ENCODE measurements at places on chromosomes 5 and 9.

GRCh38 chr5:53597894-53598293, 37.5 kb downstream of the NDUFS4 start:
- DNase-seq, result no peak

- DNase-seq, result no peak
Observed at GRCh38 chr5:178995341-178995690, 196 bp upstream of the GRM6 start.

DNA sequence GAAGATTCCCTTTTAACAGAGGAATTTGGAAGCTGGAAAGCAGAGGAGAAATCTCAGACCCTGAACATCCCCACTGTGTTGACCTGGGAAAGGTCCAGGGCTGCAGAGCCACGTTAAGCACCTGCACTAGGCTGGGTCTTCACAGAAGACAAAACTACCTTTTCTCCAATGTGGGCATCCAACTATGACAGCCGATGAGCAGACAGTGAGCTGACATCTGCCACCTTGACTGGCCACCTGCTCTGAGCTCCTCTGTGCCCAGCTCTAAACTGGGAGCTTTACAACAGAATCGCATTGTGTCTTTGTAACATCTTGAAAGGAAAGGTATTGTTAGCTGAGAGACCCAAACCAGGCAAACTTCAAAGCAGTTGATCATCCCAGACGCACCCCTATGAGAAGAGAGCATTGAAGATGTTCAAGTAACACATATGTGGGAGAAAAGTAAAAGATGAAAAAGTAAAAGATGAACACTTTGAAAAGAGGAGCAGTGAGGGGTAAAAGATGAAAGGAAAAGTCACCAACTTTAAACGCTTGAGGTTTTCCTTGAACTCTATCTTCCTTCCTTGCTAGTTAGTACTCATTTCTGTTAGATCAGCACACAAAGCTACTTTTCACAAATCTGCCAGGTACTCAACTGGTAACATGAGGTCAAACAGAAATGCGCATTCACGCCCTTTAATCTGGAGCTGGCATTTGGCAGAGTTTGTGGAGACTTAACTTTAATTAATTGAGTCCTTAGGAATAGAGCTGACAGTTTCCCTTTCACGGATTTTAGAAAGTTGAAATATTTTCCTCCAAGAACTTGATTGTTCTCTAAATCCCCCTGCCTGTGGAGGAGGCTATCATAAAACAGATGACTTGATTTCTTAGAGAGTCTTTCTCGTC, 53.2 kb upstream of the CTXN3 start:
- no peak for DNase-seq

DNA sequence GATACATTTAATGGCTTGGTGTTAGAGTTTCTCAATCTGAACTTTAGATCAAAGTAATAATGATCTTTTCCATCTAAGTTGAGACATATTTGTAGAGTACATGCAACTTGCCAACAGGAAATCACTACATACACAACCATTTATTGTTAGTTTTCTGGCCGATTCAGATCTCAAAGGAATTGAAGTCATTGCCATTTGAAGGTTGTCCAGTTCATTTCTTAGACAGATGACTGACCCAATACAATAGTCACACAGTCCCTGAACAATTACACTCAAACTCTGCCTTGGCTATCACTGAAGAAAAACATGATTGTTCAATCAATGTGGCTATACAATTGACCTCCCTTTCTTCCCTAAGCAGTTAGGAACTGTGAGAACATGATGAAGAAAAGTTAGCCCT, 753.2 kb upstream of the RIOK2 start:
- DNase-seq, result no peak

DNA sequence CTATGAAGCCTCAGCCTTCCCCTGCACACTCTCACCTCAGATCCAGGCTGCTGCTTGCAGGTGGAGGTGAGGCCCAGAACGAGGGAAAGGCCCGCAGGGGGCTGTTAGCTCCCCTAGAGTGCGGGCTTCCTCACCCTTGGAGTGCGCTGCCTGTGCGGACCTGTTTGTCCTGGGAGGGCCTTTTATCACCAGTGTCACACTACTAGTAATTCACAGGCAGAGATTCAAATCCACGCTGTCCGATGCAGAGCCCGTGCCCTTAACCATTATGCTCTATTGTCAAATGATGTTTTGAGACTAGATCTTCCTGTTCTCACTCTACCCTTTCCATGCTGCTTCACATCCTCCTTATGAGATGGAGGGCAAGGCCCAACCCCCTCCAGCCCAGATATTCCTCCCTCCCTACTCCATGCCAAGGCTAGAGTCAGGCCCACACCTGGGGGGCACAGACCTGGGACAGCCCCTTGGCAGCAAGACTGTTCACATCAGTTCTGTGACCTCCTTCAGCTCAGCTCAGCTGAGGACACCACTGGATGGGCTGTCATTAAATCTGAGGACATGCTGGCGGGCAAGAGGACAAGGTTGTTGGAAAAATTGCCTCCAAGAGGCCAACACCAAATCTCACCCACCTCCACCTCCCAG, 112.8 kb upstream of the SPOCK1 start:
- no peak for DNase-seq

DNA sequence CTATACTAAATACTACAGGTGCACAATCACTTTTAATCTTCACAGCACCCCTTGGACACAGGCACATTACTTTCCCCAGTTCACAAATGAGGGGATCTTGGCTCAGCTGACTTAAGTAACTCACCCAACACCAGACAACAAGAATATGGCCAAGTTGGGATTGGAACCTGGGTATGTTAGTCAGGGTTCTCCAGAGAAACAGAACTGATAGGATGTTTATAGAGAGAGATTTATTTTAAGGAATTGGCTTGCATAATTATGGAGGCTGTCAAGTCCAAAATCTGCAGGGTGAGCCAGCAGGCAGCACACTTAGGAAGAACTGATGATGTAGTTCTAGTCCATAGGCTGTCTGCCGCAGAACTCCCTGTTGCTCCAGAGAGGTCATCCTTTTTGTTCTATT, 312.9 kb downstream of the MAN2A1 start:
- no peak for DNase-seq

- DNase-seq, result no peak
Observed at GRCh38 chr9:111700776-111701175, 39.4 kb downstream of the GNG10 start.

DNA sequence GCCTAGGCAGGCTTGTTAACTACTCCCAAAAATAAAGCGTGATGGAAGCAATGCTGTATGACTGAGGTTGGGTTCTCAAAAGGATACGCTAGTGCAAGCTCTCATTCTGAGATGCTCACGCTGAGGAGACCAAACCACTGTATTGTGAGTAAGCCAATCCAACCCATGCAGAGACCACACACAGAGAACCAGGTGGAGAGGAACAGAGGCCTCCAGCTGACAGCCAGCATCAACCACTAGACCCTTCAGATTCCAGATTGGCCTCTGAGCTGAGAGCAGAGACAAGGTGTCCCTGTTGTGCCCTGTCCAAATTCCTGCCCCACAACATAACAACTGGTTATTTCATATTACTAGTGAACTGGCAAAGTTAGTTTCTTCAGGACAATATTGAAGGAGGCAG, 4.5 kb downstream of the TSTD2 start:
- no peak for DNase-seq

DNA sequence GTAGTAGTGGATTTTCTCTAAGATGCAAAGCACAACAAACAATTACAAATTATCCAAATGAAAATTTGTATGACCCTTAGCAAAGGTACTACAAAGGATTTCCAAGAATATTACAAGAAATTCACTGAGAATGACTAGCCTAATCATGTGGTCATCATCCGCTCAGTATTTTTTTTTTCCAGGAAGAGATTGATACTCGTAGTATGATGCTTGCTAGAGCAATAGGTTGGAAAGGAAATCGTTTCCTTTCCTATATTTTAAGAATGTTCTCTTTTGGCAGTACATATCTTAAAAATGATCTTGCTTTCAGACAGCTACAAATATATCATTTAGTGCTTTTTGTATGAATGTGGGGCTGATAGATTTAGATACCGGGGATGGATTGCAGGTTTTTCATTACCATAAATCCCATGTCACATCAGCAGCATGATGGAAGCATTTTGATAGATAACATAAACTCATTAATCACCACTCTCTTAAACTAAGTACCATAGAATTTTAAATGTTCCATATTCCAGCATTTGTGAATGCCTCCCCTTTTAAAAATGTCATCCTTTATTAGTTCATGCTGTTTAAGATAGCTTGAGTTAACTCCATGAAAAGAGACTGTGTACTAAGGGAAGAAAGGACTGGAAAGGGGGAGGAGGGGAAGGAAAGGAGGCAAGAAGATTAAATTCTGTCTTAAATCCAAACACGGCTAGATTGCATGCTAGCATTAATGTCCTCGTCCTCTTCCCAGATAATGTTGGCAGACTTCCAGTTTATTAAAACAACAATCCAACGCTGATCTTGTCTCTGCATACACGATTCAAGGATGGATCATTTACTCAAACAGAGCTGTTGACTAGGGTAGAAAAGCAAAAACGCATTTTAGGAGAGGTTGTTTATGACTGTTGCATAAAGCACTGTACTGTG, 311.7 kb upstream of the ZNF608 start:
- DNase-seq, result no peak

DNA sequence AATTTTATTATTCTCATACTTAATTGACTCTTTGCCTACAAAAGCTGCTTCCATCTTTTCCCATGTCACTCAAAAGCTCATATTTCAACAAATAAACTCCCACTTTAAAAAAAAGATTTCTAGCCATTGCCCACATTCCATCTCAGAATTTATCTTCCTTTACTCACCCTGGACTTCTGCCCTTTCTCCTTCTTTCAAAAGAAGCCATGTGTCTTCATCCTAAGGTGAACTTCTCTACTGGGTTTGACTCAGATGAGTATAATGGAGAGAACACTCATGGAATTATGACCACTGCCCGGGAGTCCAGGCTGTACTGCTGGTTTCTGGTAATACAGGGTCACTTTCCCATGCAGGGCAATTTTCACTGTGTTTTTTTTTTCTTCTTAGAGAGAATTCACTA, 548.5 kb upstream of the ZNF462 start:
- no peak for DNase-seq

- no peak for DNase-seq
Observed at GRCh38 chr5:86837610-86838009, 219.9 kb downstream of the COX7C start.

DNA sequence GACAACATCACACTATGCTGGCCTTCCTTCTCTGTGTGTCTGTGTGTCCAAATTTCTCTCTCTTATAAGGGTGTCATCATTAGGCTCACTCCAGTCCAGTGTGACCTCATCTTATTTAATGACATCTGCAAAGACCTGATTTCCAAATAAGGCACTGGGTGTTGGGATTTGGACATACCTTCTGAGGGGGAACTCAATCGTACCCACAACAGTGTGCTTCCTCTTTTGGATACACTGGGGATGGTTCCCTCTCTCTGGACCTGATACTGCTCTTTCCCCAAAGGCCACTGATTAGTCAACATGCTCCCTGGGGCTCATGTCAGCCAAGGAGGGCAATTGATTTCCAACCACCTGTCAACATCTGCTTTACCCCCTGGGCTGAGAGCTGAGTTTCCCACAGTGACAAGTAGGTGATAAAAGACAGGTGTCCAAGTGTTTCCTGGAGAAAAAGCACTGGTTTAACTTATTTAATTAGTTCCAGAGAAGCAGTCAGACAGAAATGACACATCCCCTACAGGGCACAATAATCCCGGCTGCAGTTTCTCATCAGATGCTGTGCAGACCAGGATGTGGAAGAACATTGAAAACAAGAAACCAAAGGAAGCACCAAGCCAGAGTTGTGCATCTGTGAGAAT, 17.8 kb upstream of the CEP72 start:
- no peak for DNase-seq

- no peak for DNase-seq
Observed at GRCh38 chr9:98091735-98092612, 27.0 kb downstream of the TRIM14 start.

GRCh38 chr5:109604758-109605157, 85.0 kb upstream of the MAN2A1 start:
- no peak for DNase-seq

- DNase-seq, result no peak
Observed at GRCh38 chr5:55551358-55551757, 16.6 kb upstream of the PLPP1 start.

DNA sequence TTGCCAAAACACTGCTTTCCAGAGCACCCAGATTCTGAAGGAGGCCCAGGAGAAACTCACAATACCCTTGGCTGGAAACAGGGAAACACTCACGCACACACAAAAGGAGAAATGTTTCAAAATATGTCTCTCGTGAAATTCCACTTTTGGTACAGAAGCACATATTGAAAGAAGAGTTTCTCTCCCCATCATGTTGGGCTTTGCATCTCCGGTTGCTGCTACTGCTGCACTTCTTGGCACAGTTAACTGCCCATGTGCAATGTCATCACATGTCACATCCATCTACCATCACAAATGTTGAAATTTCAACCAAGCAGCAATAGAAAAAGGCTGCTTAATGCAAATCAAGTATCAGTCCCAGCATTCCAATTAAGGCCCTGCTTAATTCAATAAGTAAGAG, 72.1 kb downstream of the ABCA1 start:
- DNase-seq, result no peak

DNA sequence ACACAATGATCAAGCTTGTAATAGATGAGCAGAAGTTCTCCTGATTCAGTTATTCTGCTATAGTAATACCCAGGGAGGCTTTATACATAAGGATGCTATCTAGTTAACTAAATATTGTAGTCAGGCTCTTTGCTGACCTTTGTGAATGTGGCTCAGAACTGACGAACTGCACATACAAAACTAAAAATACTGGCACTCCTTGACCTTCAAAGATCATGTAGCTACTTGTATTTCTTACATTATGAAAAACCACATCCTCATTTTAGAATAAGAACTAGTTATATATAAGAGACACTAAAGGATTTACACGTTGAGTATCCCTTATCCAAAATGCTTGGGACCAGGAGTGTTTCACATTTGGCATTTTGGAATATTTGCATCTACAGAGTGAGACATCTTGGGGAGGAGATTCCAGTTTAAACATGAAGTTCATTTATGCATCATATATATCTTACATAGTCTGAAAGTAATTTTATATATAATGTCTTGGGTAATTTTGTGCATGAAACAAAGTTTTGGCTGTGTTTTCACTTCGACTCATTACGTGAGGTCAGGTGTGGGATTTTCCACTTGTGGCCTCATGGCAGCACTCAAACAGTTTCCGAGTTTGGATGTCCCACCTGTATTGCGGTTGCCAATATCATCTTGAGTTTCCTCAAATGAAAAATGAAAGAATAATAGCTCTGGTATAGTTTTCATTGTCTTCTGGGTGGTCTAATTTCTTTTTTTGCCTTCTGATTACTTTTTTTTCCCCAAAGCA, 58.4 kb upstream of the FBXL7 start:
- DNase-seq, result no peak

GRCh38 chr5:127665641-127666040, 16.8 kb downstream of the CTXN3 start:
- DNase-seq, result no peak

- DNase-seq, result no peak
Observed at GRCh38 chr9:121650217-121651007, 1.0 kb upstream of the DAB2IP start.

DNA sequence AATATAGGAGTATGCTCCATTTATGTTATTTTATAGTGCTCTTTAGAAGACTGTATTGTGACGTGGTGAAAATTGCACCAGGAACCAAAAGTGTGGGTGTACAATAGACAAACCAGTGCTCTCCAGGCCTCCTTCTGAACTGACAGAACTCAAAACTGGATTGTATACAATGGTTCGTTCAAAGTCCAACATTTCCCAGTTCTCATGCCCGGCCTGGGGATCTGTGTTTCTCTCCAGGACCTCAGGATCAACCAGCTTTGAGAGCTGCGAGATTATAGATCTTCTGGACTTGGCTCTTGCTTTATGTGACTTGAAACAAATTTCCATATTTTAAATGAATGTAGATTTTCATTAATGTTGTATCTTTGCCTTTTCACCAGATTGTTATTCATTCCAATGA, 60.8 kb upstream of the CER1 start:
- DNase-seq, result no peak

Measured in T-helper 17 cell (primary cell).